ENCODE measurements at places on chromosomes 7 and 10.
A peak's percentile ranks its signal among the peaks of the same experiment; 100 is the strongest.

- DNase-seq = no peak
These were observed 29.0 kb upstream of the GNAT3 start for GRCh38 chr7:80540836-80541235.

GRCh38 chr7:28609608-28610007 is 197.3 kb downstream of the CREB5 start:
- DNase-seq = no peak

- no peak for DNase-seq
These were observed 17.9 kb downstream of the BNIP3 start for GRCh38 chr10:131963811-131964210.

- DNase-seq = no peak
These were observed 267.3 kb upstream of the NPVF start for GRCh38 chr7:25495342-25496250.

DNA sequence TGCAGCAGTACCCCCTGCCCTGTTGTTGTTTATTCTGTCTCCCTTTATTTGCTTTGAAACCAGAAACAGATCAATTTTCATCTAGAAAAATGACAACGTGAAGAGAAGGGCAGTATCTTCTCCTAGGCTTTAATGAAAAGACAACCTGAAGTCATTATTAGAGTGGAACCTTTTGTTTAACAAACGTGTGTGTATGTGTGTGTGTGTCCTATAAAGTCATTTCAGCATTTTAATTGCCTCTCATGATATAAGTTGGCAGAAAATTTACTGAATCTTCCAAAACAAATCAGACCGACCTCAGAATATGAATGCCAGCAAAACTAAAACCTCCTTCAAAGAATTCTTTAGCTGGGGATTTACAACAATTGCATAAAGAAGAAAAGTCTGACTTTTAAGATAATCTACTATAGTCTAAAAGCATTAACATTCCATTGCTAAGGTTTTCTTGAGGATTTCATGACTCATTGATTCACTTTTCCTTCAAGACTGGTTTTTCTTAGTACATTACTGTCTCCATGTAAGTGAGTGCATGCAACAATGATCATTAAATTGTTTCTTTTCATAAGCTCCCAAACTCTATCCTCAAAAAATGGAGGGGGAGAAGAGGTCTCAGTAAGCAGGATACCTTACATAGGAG is 3.2 kb downstream of the GLI3 start:
- DNase-seq = no peak

- no peak for DNase-seq
These were observed 19.3 kb upstream of the PRKAR1B start for GRCh38 chr7:746155-747061.

DNA sequence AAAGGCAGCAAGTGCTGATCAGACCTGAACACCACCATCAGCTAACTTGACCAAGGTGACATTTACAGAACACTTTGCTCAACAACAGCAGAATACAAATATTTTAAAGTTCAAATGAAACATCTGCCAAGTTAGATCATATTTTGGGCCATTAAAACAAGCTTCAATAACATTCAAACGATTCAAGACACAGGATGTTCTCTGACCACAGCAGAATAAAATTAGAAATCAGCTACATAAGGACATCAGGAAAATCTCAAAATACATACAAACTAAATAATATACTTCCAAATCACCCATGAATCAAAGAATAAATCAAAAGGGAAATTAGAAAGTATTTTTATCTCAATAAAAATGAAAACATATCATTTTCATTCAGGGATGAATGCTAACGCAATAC is 173.0 kb downstream of the PKD1L1 start:
- DNase-seq = no peak

- DNase-seq = peak; percentile 60
These were observed 21.3 kb downstream of the TMEM176B start for GRCh38 chr7:150778738-150779301.

DNA sequence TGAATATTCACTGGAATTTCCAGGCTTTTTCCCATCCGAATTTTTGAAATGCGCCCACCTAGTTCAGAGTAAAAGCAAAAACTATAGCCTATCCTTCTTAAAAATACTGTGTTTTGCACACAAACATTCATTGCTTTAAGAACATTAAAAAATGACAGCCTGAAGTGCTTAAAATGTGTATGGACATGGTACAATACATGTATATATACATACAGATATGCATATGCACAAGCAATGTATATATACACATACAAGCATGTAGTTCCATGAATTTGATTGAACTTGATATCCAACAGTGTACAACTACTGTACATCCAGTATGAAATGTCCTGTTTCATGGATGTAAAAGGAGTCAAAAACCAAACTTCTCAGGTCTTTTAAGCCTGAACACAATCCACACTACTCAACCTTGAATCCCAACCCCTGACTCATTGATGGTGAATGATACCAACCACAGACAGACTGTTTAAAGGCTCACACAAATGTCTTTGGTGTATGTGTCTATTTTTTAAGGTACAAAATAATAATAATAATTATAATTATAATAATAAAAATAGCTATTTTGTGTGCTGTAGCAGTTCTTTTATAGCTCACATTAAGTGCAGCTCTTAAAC is 14.8 kb downstream of the INHBA start:
- no peak for DNase-seq

DNA sequence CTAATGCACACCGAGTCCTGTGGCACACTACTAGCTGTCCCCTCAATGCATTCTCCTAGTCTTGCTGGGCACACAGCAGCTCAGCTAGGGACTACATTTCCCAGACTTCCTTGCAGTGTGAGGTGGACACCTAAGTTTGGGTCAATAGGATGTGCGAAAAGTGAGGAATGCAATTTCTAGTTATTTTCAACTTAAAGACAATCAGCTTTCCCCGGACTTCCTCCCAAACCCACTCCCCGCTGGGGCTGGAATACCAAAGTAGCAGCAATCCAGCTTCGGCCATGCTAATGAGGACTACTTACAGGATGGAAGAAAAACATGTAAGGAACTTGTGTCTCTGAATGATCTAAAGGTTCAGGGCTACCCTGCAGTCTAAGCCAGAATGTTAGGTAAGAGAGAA is 286.4 kb upstream of the LRRN3 start:
- no peak for DNase-seq

DNA sequence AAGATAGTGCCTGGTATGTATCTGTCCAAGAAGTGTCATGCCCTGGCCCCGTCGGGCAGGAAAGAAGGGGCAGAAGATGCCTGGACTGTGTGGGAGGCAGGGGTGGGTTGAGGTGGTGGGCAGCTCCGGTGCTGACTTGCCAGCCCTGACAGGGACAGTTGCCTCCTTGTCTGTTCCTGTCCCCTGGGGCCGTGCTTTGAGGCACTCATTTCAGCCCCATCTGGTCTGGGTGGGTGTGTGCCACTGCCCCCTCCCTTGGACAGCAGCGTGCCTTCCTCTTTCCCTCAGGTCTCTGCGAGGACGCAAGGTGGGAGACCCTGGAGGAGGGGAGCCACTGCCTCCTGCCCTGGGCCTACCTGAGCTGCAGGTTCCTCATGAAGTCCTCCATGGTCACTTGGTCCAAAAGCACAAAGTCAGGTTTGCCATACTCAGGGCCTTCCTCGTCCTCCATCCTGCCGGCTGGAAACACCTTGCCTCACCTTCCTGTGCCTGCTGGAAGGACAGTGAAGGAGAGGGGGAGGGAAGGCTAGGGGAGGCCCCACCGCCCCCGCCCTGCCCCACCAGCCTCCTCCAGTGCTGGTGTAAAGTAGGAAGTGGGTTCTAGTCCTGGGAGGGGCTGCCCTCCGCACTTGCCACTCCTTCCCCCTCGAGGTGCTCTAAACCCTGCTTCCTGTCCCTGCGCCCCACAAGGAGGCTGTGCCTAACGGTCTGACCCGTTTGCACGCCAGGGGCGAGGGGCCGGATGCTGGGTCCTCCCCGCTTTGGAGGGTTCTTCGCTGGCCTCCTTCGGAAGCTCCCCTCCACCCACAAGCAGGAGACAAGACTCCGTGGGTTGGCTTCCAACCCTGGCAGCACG is at the start of gene MYO1G:
Gene MYO1G (minus strand): TSS at position 505 of the 856 bp plus-strand sequence. CDS start 54 bp downstream, at position 451.
- peak; percentile 51 for DNase-seq

DNA sequence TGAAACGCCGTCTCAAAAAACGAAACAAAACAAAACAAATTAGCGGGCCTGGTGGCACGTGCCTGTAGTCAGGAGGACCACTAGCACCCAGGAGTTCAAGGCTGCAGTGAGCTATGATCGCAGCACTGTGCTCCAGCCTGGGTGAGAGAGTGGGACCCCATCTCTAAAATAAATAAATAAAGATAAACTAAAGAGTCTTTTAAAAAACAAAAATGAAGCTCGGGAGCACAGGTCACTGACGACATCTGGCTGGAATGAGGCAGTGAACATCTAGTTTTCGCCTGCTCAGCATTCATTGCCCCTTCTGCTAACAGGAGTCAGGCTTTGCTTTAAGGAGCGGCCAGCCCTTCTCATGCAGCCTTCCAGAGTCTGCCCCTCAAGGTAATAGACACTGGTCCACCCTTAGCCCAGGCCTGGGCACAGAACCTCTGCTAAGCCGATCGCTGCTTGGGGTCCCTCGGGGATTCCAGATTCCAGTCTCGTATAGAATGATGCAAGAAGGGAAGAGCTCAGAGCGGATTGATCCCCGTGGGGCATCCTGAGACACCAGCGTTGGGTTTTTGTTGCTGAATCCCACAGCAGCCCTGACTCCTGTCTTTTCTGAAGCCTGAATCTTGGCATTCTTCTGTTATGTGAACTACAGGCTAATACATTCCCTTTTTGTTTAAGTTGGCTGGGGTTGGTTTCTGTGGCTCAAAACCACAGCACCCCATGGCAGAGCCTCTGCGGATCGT is 14.2 kb upstream of the FOXK1 start:
- DNase-seq = no peak

DNA sequence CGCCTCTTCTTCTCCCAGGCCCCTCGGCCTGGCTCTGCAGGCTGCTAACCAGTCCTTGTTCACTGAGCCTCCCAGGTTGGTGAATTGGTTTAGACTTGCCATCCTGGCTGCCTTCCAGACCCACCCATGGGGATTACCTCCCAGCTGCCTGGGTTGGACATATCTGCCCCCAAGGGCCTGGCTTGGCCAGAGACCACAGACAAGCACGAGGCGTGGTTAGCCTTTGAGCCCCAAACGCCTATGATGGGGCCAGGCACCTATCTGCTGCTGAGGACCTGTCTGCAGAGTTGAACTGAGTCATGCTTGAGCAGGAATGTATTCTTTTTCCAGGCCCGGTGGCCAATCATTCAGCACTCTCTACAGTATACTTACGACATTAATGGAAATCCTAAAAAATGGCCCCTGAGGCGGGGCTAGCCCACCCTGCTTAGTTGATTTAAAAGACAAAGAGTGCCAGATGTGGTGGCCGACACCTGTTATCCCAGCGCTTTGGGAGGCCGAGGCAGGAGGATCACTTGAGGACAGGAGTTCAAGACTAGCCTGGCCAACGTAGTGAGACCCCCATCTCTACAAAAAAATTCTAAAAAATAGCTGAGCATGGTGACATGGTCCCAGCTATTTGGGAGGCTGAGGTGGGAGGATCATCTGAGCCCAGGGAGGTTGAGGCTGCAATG is 361.5 kb downstream of the FRMD4A start:
- no peak for DNase-seq

DNA sequence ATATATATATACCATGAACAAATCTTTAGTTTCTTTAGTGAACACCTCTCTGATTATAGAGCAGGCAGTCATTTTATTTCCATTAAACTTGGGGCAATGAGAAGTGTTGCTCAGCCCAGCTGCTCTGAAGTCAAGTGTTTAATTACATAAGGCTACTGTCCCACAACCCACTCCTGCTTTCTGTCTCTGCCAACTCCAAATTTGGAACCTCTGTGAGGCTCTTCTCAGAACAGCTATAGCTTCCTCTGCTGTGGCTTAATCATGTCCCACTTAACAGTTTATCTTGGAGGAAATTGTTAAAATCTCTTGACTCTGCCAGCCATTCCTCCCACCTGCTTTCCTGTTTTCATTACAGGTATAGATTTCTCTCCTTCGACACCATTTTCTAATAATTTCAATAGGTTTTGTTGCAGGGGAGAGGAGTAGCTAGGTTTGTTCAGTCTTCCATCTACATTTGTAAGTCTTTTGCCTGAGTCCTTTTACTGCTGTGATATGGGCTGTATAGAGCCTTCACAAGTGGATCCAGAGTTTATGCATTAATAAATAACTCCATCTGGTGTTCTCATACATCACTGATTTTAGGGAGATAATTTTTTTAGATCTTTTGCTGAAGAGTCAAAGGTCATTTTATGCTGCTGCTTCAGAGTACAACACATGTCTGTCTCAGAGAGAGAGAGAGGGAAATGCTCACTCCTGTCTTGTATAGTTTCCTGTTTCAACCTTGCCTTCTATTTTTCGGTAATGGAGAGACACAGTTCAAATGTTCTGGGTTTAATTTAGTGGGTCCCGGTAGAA is 170.4 kb downstream of the WNT2 start:
- DNase-seq = no peak

DNA sequence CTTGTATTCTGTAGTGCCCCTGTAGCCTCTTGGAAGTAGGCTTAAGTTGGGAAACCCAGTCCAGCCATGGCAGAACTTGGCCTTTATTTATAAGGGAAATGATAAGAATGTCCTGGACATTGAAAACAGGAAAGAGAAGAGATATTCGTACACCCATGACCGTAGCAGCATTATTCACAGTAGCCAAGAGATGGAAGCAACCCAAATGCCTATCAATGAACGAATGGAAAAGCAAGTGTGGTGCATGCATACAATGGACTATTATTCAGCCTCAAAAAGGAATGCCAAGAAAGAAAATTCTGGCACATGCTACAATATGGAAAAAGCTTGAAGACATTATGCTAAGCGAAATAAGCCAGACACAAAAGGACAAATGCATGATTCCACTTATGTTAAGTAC is 315.3 kb downstream of the CXCL12 start:
- DNase-seq = no peak

GRCh38 chr7:128091106-128091505 is 59.9 kb upstream of the LRRC4 start:
- DNase-seq = no peak

- DNase-seq = no peak
These were observed 1.9 kb upstream of the ZNF212 start for GRCh38 chr7:149237502-149237901.

DNA sequence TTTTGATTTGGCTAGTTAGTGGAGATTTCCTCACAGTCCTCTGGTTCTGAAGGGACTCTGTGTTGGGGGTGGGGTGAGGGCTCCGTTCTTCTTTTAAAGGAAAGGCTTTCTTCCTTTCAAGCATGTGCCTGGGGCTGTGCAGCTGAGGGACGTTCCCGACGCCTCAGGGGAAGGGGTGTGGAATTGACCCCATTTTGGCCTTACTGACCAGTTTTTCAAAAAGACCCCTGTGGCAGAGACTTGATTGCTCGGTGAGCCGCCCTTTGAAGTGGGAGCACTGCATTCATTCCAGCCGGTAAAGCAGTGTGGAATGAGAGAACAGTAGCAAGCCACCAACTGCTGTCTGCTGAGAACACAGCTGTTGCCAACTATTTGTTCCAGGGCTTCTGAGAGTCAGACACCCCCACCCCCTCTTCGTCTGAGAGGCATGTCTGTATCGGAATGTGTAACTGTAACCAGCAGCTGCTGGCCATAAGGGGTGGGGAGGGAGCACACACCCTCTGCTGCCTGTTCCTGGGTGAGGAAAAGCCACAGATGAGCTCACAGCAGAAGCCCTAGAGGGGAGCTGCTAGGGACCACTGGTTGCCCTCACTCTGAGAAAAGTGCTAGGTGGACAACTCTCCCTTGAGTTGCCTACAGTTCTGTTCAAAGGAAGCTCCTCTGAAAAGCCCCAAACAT is 33.2 kb downstream of the WBP1L start:
- no peak for DNase-seq

Data from stimulated activated CD4-positive, alpha-beta T cell treated with anti-CD3 and anti-CD28 coated beads, TNF-alpha, amount 100 ng/mL, for 4 hours (primary cell).